Astrocyte (in vitro differentiated cells and primary cell): ENCODE measurements at places on chromosomes 11 and 22. TPM values are rescaled to one million over a fixed set of nuclear protein-coding genes. Genes with fewer than 3 reads are reported as not detected.

- H3K27me3 ChIP-seq, result peaks cover 7% of the 10 kb centered on the region
- no peaks in the 10 kb centered on the region for H3K4me1 ChIP-seq
- H3K27ac ChIP-seq, result no peak overlapping the region
- DNase-seq, result no peak
Observed at GRCh38 chr11:43997022-43997660, 50.6 kb upstream of the ACCSL start.

DNA sequence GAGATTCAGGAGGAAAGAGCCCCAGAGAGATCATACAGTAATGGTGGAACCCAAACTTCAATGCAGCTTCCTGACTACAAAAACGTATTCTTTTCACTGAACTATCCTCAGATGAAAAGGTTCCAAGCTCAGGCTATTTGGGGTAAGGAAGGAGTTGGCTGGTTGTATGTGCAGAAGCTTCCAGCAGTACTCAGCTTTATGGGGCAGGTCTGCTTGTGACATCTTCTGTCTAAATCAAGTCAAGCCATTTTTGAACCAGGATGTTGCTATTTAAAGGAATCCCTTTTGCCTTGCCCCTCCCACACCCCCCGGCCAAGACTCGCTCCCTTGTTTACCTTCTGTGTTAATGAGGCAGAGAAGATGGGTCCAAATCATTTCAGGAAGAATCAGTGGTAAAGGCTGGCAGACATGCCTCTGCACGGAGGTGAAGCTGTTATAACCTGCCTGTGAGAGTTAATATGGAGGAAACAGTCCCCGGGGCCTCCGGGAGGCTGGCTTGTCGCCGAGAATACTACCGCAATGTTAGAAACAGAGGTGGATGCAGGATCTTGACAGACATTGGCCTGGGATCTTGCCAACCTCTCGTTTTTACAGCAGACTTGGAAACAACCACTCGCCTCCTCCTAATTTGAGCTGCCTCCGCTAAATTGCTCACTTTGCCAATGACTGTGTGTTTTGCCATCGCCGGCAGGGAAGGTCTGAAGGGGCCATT is 45.4 kb downstream of the TIMP3 start:
- H3K27me3 ChIP-seq, result no peaks in the 10 kb centered on the region
- H3K4me1 ChIP-seq, result peaks cover 9% of the 10 kb centered on the region
- peaks cover 17% of the 10 kb centered on the region for H3K36me3 ChIP-seq
- H3K27ac ChIP-seq, result no peak overlapping the region

DNA sequence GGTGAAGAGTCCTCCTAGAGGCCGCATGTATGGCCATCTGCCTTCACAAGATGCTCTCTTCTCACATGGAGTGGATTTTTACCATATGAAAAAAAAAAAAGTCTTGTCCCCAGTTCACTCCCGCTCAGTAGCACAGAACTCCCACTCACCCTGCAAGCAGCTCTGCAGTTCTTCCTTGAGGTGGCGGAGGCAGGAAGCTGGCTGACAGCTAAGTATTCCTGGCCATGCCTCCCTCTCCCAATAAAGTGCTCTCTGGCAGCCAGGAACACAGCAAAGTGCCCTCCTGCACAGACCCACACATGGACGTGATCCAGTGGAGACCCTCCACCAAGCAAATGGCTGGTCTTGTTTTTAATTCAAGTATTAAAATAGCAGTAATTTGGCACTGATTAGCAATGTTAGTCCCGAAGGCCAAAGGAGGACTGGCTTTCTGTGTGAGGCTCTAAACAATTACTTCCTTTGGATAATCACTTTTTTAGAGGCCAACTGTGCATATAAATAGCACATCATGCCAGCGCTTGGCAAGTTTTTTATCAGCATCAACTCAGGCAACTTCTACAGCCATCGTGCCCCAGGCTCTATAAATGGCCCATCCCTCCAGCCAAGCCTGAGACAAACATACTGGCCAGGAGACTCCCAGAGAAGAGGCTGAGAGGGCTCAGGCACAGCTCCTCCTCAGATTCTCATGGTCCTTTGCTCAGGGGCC is 413.6 kb downstream of the OPCML start:
- DNase-seq, result no peak
- H3K27me3 ChIP-seq, result no peaks in the 10 kb centered on the region
- no peaks in the 10 kb centered on the region for H3K4me1 ChIP-seq
- H3K36me3 ChIP-seq, result no peaks in the 10 kb centered on the region

DNA sequence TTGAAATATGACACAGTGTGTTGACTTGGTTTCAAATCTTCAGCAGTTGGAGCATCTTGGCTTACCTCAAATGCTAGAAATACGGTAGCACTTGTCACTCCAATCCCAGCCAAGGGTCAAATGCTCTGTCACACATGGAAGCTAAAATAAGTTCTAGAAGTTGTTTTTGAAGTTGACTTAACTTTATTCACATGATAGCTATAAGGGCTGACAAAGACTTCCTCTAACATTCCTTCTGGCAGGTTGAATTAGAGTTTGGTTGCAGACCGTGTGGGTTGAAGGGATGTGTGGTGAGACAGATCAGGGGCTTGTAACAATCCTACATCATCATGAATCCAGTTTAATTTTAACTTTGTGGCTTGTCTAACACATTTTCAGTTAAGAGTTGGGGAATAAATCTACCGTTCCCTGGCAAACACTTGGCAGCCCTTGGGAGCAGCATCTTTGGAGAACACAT is 4.6 kb downstream of the SLN start:
- peaks cover 3% of the 10 kb centered on the region for H3K27me3 ChIP-seq
- no peak overlapping the region for H3K4me3 ChIP-seq
- no peak for DNase-seq
- no peaks in the 10 kb centered on the region for H3K36me3 ChIP-seq
- H3K4me1 ChIP-seq, result peaks cover 19% of the 10 kb centered on the region

DNA sequence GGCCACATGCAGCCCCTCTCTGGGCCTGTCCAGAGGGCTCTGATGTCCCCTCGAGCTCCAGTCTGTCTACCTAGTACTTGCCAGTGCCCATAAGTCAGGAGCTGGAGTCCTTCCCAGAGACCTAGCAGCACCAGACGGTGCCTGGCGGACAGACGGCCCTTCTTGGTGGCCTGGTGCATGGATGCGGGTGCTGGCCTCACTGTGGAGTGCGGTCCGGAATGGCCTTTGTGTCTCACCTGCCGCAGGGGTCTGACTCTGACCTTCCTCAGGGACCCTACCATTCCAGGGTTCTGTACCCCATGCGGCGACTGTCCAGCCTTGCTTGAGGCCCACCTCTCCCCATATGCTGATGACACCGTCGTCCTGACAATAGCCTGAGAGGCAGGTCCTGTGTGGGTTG is 29.4 kb upstream of the SMIM38 start:
- no peaks in the 10 kb centered on the region for H3K27me3 ChIP-seq
- no peak overlapping the region for H3K27ac ChIP-seq
- no peak overlapping the region for H3K4me3 ChIP-seq
- no peak for DNase-seq

DNA sequence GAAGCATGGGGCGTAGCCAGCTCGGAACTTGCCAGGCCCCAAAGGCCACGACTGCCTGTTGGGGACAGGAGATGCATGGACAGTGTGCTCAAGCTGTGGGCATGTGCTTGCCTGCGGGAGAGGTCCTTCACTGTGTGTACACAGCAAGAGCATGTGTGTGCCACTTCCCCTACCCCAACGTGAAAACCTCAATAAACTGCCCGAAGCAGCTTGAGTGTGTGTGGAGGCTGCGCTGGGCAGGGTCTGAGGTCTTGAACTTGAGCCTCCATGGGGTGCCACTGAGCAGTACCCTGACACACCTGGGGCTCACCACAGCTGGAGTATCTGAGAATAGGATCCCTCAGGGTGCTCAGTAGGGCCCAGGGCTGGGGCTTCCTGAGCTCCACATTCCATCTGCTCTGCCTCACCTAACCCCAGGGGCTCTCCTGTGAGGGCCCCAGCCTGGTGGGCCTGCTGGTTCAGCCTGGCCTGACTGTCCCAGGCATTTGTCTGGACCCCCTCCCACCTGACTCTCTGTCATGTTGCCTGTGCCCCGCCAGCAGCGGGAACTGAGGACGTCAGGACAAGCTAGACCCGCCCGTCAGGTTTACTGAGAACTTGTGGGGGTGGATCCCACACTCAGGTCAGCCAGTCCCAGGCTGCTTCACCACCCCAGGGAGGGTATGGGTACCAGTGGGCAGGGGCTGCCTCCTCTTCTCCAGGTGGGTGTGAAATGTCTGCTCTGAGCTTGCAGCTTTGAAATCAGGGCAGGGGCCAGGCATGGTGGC is 3.2 kb downstream of the RASSF7 start:
- H3K27me3 ChIP-seq, result peaks cover 5% of the 10 kb centered on the region
- H3K36me3 ChIP-seq, result no peaks in the 10 kb centered on the region
- H3K27ac ChIP-seq, result no peak overlapping the region
- H3K4me3 ChIP-seq, result no peak overlapping the region

GRCh38 chr22:25774575-25775026 is 32.6 kb downstream of the MYO18B start:
- no peak overlapping the region for H3K27ac ChIP-seq
- peaks cover 3% of the 10 kb centered on the region for H3K27me3 ChIP-seq
- H3K4me3 ChIP-seq, result no peak overlapping the region
- DNase-seq, result no peak

GRCh38 chr22:37290737-37291136 is 8.4 kb downstream of the CYTH4 start:
- H3K36me3 ChIP-seq, result no peaks in the 10 kb centered on the region

- peaks cover 26% of the 10 kb centered on the region for H3K4me1 ChIP-seq
- peak overlapping the region; percentile 100 for H3K4me3 ChIP-seq
- H3K27me3 ChIP-seq, result no peaks in the 10 kb centered on the region
- H3K27ac ChIP-seq, result peak overlapping the region; percentile 84
- no peak for DNase-seq
Observed at GRCh38 chr22:36387709-36387958, 133 bp downstream of the MYH9 start.

Gene RNASEH2C
- total RNA-seq, result 24.7 and 25.0 TPM in 2 replicates
